ENCODE measurements at places on chromosomes 11 and 22. TPM values are rescaled to one million over a fixed set of nuclear protein-coding genes. Genes with fewer than 3 reads are reported as not detected.

Gene ZBTB16
- 171 TPM for total RNA-seq

Gene UBQLNL
- 1.1 TPM for total RNA-seq

Gene ANKK1
- total RNA-seq = 0.41 TPM

Gene PARVG
- 96.2 TPM for total RNA-seq

Gene SLC15A3
- total RNA-seq = 199 TPM

Gene CCDC82
- total RNA-seq = 27.1 TPM

DNA sequence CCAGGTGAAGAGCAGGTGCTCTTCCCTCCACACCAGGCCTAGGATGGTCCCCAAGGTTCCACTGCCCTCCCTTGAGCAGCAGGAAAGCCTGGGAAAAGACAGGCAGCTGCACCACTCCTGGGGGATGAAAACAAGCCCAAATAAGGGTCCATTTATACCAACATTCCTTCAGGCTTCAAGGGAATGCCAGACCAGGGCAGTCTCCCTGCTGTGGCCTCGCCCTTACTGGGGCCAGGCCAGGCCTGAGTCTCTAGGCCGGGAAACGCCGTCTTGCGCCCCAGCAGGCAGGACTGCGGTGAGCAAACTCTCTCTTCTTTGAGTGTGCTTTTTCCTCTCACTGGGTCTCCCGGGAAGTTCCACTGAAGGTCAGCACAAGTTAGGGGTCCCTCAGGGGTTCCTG, 443.5 kb downstream of the SOX6 start:
- H3K4me1 ChIP-seq = no peaks in the 10 kb centered on the region
- no peak overlapping the region for H3K27ac ChIP-seq
- no peaks in the 10 kb centered on the region for H3K27me3 ChIP-seq
- DNase-seq = no peak
- no peak overlapping the region for H3K4me3 ChIP-seq

DNA sequence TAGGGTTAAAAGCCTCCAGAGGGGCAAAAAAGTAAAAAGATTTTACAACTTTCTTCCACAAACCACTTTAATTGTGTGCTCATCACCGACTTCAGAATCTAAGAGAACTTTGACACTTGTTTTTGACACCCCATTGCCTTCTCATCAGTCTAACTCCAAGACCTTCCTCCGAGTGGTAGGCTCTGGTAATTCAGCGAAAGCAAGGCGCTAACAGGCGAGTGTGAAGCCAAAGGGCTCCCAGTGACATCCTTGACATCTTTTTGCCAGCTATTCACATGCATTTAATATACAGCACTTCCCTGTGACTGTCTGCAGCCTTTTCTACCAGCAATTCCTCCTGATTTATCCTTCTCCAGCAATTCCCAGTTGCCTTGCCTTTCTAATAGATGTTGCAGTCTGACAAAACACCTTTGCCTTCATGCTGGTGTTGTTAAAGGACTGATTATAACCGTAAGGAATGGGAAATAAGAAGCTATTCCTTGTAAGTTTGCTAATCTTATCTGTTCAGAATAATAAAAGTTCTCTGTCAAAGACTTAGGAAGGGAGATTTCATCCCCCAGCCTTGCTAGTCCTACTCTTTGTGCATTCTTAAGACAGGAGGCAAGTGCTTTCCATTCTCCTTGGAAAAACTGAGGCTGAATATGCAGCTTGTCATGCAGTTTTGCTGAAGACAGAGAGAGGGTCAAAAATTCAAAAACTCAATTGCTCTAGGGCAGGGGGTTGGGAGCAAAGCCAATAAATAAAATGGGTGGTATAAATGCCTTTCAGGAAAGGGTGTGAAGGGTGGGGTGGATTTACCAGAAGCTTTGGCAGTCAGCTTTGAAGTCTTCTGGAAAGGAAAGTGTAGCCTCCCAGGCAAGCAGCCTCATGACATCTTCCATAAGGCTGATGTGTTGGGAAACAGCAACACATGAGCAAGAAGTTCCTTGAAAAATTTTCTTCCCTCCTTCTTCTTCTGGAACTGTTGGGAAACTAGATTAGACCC, 39.1 kb downstream of the SNX19 start:
- peaks cover 16% of the 10 kb centered on the region for H3K4me1 ChIP-seq
- H3K27me3 ChIP-seq = no peaks in the 10 kb centered on the region
- no peak overlapping the region for H3K4me3 ChIP-seq
- H3K36me3 ChIP-seq = peaks cover 92% of the 10 kb centered on the region
- no peak for DNase-seq
- peak overlapping the region; percentile 39 for H3K27ac ChIP-seq

GRCh38 chr11:58829786-58830185, 14.7 kb downstream of the GLYATL2 start:
- DNase-seq = no peak
- no peak overlapping the region for H3K27ac ChIP-seq
- no peaks in the 10 kb centered on the region for H3K27me3 ChIP-seq
- H3K4me1 ChIP-seq = no peaks in the 10 kb centered on the region
- no peaks in the 10 kb centered on the region for H3K36me3 ChIP-seq
- H3K4me3 ChIP-seq = no peak overlapping the region

DNA sequence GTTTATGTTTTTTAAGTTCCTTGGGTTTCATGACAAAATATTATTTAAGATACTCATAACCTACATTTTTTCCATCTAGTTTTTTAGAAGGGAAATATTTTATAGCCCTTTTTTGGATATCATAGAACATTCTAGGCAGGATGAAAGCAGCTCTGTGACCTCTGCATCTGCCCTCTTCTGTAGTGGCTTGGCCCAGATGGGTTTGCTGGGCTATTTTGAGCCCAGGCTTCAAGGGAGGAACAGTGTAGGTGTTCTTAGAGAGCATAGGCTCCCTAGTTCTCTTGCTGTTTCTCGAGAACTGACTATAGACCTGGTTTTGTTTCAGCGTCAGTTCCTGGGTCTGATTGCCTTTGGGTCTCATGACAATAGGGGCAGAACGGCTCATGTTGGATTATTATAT, 32.2 kb downstream of the DIXDC1 start:
- H3K4me3 ChIP-seq = no peak overlapping the region
- H3K27ac ChIP-seq = no peak overlapping the region
- H3K27me3 ChIP-seq = no peaks in the 10 kb centered on the region
- no peaks in the 10 kb centered on the region for H3K36me3 ChIP-seq
- H3K4me1 ChIP-seq = no peaks in the 10 kb centered on the region
- DNase-seq = no peak

GRCh38 chr11:90135016-90135415, 553 bp downstream of the NAALAD2 start:
- no peaks in the 10 kb centered on the region for H3K36me3 ChIP-seq
- H3K4me3 ChIP-seq = peak overlapping the region; percentile 52
- H3K27ac ChIP-seq = no peak overlapping the region
- no peak for DNase-seq
- no peaks in the 10 kb centered on the region for H3K4me1 ChIP-seq

- no peaks in the 10 kb centered on the region for H3K4me1 ChIP-seq
- DNase-seq = no peak
- no peak overlapping the region for H3K4me3 ChIP-seq
- H3K27me3 ChIP-seq = no peaks in the 10 kb centered on the region
- no peaks in the 10 kb centered on the region for H3K36me3 ChIP-seq
- no peak overlapping the region for H3K27ac ChIP-seq
Measured at GRCh38 chr22:48084041-48084728, 1321.7 kb downstream of the TBC1D22A start.

DNA sequence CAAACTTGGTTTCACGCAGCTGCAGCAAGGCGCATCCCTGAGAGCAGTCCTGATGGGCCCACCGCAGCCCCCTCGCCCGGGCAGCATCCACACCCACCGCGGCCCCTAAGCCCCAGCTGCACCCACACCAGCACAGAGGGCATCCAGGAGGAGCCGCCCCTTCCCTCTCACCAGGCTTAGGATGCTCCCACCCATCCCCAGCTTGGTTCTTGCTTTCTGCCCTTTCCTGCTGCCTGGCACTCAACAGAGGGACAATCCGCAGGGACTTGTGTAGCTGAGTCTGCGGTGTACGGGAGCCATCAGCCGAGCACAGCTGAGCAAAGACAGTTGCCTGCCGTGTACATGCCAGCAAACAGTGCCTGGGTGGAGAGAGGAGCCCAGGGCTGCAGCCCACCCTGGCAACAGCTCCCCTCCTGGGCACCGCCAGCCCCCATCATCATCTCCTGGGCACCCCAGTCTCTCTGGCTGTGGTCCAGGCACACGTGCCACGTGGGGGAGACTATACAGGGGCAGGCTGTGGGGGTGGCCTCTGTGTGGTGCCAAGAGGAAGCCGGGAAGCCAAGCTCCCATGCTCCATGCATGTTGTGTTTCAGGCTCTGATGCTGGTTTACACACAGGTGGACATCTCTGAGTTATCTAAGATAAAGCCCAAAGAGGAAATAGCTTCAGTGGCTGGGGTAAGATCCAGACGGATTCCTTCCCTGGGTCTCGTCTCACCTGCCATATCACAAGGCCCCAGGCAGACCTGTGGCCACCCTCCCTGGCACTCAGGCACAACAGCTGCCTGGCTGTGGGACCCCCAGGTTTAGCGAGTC, 36.0 kb upstream of the GNB1L start:
- H3K27me3 ChIP-seq = no peaks in the 10 kb centered on the region
- H3K4me3 ChIP-seq = no peak overlapping the region

- H3K27me3 ChIP-seq = no peaks in the 10 kb centered on the region
- H3K36me3 ChIP-seq = no peaks in the 10 kb centered on the region
- no peak overlapping the region for H3K27ac ChIP-seq
- peak overlapping the region; percentile 53 for H3K4me3 ChIP-seq
- H3K4me1 ChIP-seq = peaks cover 17% of the 10 kb centered on the region
- peak; percentile 59 for DNase-seq
Measured at GRCh38 chr11:64007160-64007628, 21.0 kb downstream of the OTUB1 start.

DNA sequence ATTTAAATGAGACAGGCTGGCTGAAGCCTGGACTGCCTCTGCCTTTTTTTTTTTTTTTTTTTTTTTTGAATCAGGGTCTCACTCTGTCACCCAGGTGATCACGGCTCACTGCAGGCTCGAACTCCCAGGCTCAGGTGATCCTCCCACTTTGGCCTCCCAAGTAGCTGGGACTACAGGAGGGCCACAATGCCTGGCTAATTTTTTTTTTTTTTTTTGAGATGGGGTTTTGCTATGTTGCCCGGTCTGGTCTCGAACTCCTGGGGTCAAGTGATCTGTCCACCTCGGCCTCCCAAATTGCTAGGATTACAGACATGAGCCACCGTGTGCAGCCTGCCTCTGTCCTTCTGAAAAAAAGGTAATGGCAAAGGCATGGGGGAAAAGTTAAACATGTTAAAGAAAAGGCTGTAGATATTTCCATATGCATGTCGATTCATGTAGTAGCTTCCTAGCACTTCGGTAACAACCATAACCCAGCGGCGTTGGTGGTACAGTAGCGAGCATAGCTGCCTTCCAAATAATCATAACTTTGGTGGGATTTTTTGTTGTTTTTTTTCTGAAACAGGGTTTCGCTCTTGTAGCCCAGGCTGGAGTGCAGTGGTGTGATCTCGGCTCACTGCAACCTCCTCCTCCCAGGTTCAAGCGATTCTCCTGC, 48.8 kb downstream of the MCHR1 start:
- H3K27me3 ChIP-seq = no peaks in the 10 kb centered on the region
- H3K27ac ChIP-seq = no peak overlapping the region
- no peak for DNase-seq
- H3K36me3 ChIP-seq = no peaks in the 10 kb centered on the region

DNA sequence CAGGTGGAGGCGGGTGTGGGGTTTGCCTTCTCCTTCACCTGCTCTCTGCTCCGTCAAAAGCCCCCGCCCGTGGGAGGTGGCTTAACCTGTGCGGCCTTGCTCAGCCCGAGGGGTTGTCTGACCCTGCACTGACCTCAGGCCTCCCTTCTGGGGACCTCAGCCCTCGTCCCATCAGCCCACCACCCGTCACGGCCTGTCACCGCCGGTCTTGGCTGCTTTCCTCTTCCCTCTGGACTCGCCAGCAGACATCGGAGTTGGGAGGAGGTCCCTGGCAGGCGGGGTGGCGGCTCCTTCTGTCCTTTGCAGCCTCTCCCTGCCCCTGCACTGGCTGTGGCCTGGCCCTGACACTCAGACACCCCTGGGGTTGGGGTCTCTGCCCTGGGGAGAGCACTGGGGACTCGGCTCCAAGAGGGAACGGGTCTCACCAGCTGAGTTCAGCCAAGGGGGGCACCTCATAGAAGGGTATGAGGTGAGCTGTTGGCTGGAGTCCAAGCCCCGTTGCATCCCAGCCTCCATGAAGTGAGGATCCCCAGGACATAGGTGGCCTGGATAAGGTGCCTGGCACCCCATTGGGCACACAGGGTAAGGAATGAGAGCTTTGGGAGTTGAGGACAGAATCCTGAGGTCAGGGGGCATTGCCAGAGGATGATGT, 999.6 kb downstream of the BRD1 start:
- H3K36me3 ChIP-seq = no peaks in the 10 kb centered on the region
- peaks cover 33% of the 10 kb centered on the region for H3K27me3 ChIP-seq
- no peak overlapping the region for H3K27ac ChIP-seq

- no peaks in the 10 kb centered on the region for H3K36me3 ChIP-seq
- H3K4me3 ChIP-seq = no peak overlapping the region
- no peaks in the 10 kb centered on the region for H3K27me3 ChIP-seq
- no peak overlapping the region for H3K27ac ChIP-seq
Measured at GRCh38 chr11:101931692-101932091, 15.4 kb upstream of the ANGPTL5 start.

Data from lower lobe of right lung (tissue), 2 donors.